Upper lobe of left lung (tissue), 6 donors: ENCODE measurements at places on chromosomes 12 and 14.

DNA sequence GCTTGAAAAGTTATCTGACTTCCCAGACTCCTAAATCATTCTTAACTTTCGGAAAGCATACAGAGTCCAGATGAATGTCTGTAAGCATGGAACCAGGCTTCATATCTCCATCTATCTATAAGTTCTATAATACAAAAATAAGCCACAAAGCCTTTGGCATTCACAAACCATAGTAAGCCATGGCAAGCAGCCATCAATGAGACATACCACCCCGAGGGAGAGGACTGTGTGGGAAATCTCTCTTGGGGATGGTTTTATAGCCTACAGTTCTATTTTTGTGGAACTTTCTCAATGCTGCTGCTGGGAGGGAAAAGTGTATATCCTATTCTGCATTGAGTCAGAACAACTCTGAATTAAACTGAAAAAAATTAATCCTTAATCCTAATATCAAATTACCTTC is 20.4 kb downstream of the EGLN3 start:
- no peak for DNase-seq

DNA sequence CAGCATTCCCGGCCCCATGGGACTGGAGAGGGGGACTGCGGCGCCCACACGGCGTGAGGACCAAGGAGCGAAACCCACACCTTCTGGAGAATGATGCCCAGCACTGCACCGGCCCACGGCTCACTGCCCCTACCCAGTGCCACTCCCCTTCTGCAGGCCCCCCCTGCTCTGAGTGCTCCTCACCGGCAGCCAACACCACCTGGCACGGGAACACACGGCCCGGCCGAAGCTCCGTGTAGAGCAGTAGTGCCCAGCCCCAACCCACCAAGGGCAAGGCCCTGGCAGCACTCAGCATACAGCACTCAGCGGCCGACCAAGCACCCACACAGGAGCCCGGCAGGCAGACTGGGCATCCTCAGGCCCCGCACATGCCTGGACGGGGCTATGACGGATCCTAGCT is 13.4 kb downstream of the BTBD6 start:
- peak; percentile 76 for DNase-seq

- no peak for DNase-seq
Observed at GRCh38 chr14:49950275-49951228, 57.7 kb downstream of the ARF6 start.

DNA sequence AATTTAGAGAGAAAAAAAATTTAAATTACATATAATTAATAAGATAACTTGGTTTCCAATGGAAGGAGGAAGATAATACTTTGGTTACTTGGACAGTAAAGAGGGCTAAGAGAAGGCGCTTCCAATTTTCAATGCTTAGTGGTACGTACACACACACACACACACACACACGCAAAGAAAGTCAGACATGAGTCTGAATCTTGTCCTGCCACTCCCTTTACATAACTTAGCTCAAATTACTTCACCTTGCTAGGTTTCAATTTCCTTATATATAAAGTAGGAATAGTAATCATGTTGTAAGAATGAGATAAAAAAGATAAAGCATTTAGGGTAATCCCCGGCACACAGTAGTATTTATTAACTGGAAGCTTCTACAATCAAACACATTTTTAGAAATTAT is 39.7 kb upstream of the VCPKMT start:
- DNase-seq = no peak

GRCh38 chr12:94649349-94650142 is 811 bp downstream of the TMCC3 start:
- DNase-seq = peak; percentile 93

- DNase-seq = no peak
Observed at GRCh38 chr12:25655702-25656101, 102.6 kb upstream of the LMNTD1 start.

DNA sequence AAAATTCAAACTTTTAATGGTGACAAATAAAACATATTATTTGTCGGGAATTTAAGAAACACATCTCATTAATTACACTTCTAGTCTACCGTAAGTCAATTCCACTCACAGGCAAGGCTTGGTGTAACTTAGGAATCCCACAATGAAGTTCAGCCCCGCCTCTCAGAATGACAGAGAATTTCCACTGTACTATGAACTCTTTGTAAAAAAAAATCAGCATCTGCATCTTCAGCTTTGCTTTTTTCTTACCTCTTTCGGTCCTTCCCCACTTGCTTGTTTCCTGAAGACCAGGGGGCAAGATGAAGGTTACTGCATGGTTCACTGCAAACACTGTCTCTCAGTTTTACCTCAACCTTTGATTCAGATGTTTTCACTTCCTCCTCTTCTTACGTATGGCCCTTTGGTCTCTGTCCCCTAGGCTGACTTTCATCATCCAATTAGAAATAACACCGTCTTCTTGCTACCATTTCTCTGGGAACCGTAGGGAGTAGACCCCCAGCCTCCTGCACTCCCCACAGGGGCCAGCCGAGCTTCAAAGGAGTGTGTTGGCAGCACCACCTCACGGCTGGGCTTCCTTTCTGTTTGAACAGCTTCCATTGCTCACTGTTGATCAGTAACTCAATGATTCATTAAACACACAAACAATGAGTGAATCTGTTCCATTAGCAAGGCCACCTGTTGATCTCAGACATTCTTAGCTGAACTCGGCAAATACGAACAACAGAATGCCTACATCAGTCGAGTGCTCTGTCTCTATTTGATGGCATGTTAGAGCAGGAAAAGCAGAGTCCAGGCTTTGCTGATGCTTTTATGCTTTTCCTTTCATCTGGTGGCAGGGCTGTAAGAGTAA is 343.0 kb downstream of the BMP4 start:
- DNase-seq = no peak

- no peak for DNase-seq
Observed at GRCh38 chr12:96068111-96068510, 32.7 kb upstream of the LTA4H start.

- no peak for DNase-seq
Observed at GRCh38 chr12:67062193-67062592, 207.0 kb upstream of the CAND1 start.

- no peak for DNase-seq
Observed at GRCh38 chr12:55697686-55698085, 10.0 kb downstream of the ITGA7 start.

DNA sequence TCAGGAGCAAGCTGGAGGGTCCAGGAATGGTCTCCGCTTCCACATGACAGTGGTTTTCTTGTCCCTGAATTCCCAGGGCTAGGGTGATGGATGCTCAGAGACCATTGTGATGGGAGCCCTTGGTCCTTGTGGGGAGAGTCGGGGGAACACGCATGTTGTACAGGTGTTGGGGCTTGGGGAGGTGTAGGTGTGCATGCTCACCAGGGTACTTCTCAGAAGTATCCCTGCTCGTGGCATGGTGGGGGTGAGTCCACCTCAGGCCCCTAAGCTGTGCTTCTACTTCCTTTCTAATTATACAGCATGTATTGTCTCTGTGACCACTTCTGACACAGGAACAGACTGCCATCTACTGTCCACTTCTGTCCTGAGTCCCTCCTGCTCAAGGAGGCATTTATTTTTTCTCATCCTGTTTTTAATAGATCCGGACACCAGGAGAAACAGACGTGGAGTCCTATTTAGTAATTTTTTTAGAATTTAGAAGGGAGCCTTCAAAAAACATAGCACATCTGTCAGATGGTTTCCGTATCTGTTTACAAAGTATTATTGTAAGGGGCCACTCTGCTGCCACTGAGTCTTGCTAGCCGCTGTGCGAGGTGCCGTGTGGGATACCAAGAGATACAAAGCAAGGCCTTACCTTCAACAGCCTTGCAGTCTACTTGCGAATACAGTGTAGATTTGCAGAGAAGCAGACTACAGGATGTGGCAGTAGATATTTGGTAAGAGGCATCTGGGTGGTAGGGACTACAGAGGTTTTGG is 10.5 kb downstream of the NTF3 start:
- DNase-seq = no peak
